ENCODE measurements at places on chromosomes 12 and 14.

GRCh38 chr14:99554184-99554583, 49.8 kb downstream of the CCDC85C start:
- peak; percentile 58 for DNase-seq

DNA sequence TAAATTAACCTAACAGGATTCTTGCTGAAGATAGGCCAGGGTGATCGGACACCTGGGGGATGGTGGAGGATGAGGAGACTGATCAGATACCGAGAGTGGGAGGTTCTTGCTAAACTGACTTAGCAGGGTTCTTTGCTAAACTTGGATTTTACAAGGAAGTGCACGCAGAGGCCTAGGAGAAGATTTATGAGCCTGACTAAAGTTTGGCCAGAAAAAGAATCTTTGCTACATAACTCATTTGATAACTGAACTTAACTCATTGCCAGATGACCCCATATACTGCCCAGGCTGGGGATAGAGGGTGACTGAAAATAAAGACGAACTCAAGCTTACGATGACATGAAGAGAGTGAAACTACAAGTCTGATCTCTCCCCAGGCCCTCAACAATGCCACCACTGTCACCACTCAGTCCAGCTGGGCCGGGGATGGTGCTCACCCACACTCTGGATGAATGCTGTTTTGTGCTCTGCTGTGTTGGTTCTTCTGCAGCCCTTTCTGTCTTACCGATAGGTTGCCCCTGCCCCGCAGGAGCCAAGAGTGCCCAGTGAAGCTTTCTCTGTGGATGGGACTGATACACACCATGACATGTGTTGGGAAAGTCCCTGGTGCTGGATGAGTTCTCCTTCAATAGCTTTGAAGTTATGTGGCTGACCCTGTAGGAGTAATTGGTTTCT, 29.0 kb downstream of the PPFIBP1 start:
- DNase-seq, result no peak

GRCh38 chr14:90342327-90342726, 10.6 kb upstream of the NRDE2 start:
- no peak for DNase-seq

DNA sequence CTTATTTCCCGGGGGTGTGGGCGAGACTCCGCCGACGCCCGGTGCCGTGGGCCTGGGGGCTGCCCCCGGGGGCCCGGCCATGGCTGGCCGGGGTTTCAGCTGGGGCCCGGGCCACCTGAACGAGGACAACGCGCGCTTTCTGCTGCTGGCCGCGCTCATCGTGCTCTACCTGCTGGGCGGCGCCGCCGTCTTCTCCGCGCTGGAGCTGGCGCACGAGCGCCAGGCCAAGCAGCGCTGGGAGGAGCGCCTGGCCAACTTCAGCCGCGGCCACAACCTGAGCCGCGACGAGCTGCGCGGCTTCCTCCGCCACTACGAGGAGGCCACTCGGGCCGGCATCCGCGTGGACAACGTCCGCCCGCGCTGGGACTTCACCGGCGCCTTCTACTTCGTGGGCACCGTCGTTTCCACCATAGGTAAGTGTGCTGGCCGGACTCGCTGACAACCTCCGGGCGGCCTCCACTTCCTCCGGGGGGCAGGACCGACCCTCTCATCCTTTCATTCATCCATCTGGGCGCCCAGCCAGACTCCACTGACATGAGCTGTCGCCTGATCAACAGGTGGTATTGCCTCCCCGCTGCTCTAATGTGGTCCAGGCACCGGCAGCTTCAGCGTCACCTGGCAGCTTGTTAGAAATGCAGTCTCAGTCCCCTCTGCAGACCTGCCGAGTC, 467 bp downstream of the KCNK13 start:
- peak; percentile 89 for DNase-seq

DNA sequence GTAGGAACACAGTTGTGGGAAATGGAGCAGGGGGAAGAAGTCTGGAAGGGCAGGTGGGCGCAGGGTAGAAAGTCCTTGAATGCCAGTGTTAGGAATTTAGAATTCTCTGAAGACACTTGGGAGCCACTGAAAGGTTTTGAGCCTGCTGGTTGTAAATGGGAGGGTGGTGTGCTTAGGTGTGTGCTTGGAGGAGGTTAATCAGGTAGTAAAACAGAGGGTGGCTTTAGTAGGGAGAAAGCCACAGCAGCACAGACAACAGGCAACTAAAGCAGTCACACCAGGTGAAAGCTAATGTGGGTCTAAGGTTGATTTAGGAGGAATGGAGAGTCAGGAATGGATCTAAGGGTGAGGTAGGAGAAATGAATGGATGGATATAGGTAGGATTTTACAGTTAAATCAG, 385.0 kb downstream of the ZFP36L1 start:
- DNase-seq, result no peak

Measured in NCI-H345 (cell line).